ENCODE measurements at places on chromosomes 4 and X. TPM values are rescaled to one million over a fixed set of nuclear protein-coding genes. Genes with fewer than 3 reads are reported as not detected.
A peak's percentile ranks its signal among the peaks of the same experiment; 100 is the strongest.

- no peak for DNase-seq
Observed at GRCh38 chr4:161133586-161134276, 1030.1 kb downstream of the FSTL5 start.

The KLKB1 gene
- polyA plus RNA-seq: 1.5 TPM

GRCh38 chrX:23822397-23822796, 39.4 kb downstream of the SAT1 start:
- no peak for DNase-seq

DNA sequence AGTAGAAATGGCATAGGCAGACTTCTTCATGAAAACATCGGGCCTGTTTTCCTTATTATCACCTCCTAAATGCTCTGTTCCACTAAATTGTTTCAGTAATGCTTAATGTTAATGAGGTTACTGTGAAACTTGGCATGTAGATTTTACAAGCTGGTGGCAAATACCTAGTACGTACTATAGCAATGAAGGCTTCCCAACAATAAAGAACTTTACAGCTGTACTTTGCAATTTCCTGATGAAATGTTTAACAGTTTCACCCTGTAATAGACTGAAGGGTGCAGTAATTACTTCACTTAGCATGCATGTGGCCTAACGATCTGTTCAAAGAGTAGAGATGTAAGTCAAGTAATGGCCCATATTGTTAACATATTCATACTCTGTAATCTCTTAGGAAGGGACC, 524.7 kb downstream of the IL15 start:
- DNase-seq: no peak

DNA sequence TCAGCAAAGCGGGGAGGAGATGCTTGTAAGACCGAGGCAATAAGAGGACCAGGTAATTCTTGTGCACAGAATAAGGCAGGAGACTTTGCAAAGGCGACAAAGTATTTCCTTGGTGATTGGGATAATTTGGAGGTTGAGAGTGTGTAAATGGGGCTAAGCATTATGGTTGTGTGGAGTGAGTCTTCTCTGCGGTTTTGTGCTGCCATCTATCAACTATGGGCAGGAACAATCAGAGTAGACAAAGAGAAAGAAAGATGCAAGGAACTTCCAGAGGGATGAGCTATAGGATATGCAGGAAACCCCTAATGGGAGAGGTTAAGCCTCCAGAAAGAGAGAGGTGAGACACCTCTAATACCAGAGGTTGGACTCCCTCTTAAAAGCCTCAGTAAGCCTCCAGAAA, 339.8 kb downstream of the PAPSS1 start:
- DNase-seq: no peak

The HTR2C gene
- polyA plus RNA-seq: 0.06 TPM

The DTHD1 gene
- 0.74 TPM for polyA plus RNA-seq

The STK32B gene
- polyA plus RNA-seq: 3.8 TPM

The FAM241A gene
- polyA plus RNA-seq: 3.2 TPM

DNA sequence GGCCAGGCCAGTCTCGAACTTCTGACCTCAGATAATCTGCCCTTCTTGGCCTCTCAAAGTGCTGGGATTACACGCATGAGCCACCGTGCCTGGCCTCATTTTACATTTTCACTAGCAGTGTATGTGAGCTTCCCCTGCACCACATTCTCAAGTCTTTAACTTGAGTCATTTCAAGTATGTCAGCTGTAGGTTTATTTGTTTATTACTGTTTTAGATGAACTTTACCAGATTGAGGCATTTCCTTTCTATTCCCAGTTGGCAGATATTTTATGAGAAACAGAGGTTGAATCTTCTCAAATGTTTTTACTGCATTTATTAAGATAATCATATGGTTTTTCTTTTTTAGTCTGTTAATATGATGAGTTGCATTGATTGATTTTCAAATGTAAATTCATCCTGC, 114.6 kb upstream of the SH3RF1 start:
- no peak for DNase-seq

DNA sequence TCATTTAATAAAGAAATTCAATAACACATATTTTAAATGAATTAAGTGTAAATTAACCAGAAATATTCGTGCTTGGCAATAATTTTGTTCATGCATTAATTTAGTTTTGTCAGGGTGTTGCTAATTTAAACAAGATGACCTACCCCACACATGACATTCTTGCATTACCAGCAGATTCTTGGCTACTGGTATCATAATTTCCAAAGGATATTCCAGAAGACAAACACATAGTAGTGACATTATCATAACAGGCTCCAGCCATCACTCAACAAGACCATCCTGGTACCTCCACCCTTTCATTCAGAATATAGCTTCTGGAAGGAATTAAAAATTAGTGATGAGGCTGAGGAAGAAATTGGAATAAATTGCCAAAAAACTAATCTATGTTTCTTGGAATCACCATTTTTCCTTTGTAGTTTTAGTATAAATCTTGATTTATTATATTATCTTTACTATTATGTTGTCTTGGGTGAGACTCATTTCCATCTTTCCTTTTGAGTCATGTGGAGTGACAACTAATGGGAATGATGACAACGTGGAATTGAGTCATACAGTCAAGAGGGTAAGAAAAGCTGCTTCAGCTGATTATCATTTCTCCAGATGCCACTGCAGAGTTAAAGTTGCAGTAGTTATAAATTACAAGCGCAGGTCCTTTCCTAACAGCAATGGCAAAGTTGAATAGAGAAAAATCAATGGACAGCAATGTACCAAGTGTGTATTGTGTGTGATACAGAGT, 30.9 kb upstream of the HHIP start:
- DNase-seq: no peak

DNA sequence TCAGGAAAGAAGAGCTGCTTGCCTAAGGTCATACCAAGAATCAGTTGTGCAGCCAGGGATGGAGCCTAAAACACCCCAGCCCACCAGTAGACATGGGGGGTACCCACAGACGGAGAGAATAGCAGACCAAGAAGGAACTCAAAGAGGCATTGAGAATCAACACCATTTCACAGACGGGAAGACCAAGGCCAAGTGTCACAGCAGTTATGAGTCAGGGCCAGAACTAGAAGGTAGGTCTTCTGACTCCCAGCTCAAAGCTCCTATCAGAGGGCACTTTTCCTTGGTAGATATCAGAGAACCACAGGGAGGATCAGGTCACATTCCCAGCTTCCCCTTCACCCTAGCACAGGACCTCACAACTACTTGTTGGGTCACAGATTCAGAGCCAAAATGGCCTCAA, 14.5 kb downstream of the OTUD5 start:
- no peak for DNase-seq

The ENPP6 gene
- 0.21 TPM for polyA plus RNA-seq

The ANXA5 gene
- 633 TPM for polyA plus RNA-seq

DNA sequence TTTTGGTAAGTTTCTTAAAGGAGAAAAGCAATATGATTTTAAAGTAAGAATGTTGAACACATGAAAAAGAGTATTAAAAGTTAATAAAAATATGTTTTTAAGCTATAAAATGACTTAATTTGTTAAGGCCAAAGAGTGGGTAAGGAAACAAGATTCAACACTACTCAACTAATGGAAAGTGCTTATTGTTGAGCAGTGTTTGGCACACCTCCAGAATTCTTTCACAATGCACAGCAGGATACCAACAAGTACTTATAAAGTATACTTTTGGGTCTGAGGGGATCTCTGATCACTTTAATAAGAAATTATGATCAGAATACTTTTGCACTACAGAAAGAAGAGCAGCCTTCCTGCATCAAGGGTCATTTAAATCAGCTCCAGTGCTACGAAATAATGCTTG, 5.9 kb downstream of the LAMP2 start:
- DNase-seq: peak; percentile 50

- no peak for DNase-seq
Observed at GRCh38 chrX:133448512-133449076, 33.3 kb upstream of the GPC4 start.

The S100G gene
- polyA plus RNA-seq: not detected
